ENCODE measurements at places on chromosomes 16 and 17. TPM values are rescaled to one million over a fixed set of nuclear protein-coding genes. Genes with fewer than 3 reads are reported as not detected.

The PRSS36 gene
- 1.1 TPM for total RNA-seq

GRCh38 chr17:9074131-9074530, 52.8 kb downstream of the NTN1 start:
- DNase-seq, result no peak

DNA sequence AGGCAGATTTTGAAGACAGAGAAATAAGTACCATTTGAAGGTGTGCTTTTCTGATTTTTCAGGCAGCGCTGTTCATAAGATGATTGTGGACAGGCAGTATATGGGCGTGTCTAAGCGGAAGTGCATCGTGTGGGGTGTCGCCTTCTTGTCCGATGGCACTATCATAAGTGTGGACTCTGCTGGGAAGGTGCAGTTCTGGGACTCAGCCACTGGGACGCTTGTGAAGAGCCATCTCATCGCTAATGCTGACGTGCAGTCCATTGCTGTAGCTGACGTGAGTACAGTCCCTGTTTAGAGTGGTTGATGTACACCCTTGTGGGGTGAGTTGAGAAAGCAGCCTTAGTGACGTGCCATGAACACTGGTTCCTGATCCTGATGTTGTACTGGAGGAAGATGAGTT, 10.7 kb downstream of the UTP4 start:
- DNase-seq, result no peak

The MAF gene
- 21.8 TPM for total RNA-seq

GRCh38 chr16:85996843-85997242, 97.9 kb downstream of the IRF8 start:
- no peak for DNase-seq

The SMIM36 gene
- total RNA-seq, result not detected

The CA5A gene
- total RNA-seq, result not detected

DNA sequence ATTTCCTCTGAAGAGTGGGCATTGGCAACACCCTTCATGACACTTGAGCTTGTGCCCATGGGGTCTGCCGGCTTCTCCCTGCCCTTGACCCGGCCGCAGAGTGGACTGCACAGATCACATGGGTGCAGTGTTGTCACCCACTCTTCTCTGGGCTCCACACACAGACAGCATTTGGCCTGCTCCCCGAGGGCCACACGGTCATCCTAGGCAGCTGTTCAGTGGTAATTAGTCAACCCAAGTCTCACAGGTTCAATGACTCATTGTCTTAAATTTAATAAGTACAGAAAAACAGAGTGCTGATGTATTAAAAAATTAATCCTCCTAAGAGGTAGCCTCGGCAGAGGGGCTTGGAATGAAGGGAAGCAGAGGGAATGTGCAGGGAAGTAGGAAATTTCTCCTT, 204.8 kb downstream of the MSI2 start:
- no peak for DNase-seq

DNA sequence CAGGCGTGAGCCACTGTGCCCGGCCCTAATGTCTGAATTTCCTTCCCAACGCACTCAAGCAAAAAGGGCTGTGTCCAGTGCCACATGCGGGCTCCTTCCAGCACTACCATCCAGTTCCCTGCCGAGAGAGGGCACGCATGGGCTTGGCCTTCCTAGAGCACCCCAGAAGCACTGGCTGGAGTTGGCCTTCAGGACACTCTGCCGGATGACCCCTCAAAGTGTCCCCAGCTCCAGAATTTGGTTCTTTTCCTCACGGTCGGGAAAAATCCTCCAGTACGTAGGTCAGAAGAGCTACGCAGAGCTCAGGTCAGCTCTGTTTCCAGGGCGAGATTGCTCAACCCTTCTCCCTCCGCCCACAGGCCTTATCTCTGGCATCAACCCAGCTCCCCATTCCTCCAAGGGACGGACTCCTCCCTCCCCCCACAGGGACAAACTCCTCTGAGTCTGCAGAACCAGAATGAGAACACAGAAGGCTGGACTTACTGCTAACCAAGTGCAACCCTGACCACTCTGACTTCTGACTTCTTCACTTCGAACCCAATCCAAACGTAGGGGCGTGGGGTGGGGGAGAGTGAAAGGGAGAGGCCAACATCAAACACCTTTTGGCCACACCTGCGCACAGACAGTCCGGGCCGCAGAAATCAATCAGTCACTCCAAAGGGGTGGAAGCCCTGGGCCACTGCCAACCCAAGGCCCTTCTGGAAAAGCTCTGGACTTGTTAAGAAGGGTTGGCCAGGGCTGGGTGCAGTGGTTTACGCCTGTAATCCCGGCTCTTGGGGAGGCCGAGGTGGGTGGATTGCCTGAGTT, 3.6 kb downstream of the CDC42EP4 start:
- no peak for DNase-seq

The SENP3 gene
- total RNA-seq, result 42.9 TPM

DNA sequence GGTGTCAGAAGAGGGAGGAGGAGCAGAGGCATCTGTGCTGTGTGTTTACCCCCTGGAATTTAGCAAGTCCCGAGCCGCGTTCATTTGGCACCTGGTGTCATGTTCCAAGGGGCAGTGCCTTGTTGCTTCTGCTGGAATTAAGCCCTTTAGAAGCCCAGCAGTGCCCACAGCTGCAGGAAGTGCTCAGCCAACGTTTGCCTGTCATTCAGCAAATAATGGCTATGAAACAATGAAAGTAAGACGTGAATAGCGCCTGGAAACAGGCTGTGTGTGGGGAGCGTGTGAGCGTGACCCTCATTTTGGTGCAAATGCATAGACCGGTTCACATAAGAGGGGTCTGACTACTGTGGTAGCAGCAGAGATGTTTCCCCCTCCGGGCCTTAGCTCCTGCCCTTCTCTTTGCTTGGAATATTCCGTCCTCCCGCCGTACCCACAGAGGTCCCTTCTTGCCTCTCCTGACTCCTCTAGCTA, 5.8 kb upstream of the ATP2C2 start:
- no peak for DNase-seq

- no peak for DNase-seq
These were observed 24.9 kb upstream of the RFFL start for GRCh38 chr17:35088356-35088880.

GRCh38 chr17:2064980-2065785, 10.3 kb downstream of the HIC1 start:
- peak; percentile 82 for DNase-seq

DNA sequence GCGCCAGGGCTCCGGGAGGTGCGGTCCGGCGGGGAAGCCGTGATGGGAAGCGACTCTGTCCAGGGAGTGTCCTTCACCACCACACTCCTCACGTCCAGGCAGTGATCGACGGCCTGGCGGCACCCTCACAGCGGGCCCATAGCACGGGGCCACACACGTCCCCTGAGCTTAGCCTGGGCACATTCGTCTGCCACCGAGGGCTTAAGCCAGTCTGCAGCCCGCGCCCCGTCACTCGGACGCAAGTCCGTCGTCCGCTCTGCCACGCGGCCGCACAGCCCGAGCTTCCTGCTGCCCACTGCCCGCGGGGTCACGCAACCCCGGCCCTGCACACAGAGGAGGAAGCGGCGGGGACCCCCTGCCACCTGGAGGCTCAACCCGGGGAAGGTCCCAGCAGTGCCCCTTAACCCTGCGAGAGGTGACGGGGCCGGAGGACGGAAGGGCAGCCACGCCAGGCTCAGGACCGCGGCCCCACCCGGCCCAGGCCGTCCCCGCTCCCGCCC, 3.0 kb upstream of the TBX2 start:
- no peak for DNase-seq

GRCh38 chr17:74447628-74448159, 15.8 kb downstream of the GPRC5C start:
- DNase-seq, result no peak

The DOC2B gene
- 0.64 TPM for total RNA-seq

The C16orf92 gene
- not detected for total RNA-seq

The RASL10B gene
- total RNA-seq, result not detected

- DNase-seq, result no peak
These were observed 10.0 kb downstream of the RGS11 start for GRCh38 chr16:265711-266110.

The KRT24 gene
- not detected for total RNA-seq
